ENCODE measurements at places on chromosomes 7 and 10.

- DNase-seq = no peak
Observed at GRCh38 chr10:63430091-63430998, 35.4 kb downstream of the JMJD1C start.

DNA sequence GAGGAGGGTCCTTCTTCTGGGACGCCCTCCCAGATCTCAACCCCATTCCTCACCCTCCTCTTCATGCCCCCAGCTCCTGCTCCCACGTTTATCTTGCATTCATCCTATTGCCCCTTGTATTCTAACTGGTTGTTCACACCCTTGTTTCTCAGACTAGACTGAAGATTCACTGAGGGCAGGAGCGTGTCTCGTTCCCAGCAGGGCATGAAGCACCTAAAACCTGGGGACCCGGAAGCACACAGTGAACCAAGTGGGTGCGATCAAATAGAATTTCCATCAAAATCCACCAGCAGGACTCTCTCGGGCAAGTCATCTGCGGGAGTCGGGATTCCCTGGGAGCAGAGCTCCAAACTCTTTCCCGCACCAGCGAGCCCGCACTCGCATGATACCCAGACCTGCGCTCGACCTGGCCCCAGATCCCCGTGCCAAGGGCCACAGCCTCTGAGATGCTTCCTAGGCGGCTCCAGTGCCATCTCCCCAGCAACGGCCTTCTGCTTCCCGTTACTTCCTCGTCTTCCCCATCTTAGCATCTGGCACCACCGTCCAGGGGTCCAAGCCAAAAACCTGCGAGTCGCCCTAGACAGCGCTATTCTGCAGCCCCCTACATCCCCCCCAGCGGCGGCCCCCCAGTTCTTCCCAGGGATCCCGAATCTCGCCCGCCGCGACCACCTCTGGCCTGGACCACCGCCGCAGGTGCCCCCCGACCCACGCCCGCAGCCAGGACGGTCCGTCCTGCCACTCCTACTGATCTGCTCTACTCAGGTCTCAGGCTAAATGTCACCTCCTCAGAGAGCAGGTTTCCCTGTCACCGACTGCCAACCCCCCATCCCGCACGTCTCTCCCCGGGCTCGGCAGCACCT, 6.1 kb upstream of the GBX1 start:
- DNase-seq = no peak

- DNase-seq = no peak
Observed at GRCh38 chr7:73642834-73643233, 18.5 kb upstream of the MLXIPL start.

DNA sequence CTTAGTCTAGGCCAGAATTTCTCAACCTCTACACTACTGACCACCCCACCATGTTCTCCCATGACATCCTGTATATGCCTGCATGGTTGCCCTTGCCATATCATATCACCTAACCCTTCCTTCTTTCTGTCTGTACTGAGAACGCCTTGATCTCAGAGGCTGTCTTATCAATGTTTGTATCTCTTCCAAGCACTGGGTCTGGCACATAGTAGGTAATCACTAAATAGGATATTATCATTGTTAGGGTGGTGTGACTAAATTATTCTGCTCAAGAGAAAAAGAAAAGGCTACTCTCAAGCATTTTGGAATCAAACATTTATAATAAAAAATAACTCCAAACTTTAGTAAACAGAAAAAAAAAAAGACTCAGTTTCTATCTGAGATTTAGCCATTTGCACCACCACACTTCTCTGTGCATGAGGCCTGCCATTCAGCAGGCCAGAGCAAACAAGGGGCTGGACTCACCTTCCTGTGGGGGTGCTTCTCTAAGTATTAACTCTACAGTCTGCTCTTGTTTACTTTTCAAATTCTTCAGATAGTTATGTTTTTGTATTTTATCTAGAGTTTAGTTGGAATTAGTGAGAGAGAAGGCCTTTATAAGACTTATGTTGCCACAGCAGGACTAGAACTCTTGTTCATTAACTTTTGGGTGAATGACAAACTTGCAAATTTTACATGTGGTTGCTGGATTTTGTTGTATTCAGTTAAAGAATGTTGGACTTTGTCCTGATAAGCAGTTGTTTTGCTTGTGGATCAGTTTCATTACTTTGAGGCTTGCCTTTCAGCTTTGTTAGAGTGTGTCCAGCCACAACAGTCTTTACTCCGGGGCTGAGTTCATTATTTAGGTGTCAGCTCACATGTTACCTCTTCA, 5.4 kb downstream of the AGBL3 start:
- DNase-seq = no peak

GRCh38 chr7:12646139-12646538, 41.3 kb upstream of the ARL4A start:
- DNase-seq = no peak

DNA sequence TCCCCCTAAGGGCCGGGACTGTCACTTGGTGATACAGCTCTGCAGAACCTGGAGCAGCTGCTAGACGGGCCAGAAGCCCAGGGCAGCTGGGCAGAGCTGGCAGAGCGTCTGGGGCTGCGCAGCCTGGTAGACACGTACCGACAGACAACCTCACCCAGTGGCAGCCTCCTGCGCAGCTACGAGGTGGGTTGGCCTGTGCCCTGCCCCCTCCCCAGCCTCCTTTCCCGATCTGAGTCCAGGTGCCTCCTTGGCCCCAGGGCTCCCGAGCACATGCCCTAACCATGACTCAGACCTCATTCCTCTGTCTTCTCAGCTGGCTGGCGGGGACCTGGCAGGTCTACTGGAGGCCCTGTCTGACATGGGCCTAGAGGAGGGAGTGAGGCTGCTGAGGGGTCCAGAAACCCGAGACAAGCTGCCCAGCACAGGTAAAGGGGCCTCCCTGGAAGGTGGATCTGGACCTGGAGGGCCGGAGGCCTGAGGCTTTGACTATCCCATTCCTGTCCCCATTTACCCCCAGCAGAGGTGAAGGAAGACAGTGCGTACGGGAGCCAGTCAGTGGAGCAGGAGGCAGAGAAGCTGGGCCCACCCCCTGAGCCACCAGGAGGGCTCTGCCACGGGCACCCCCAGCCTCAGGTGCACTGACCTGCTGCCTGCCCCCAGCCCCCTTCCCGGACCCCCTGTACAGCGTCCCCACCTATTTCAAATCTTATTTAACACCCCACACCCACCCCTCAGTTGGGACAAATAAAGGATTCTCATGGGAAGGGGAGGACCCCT, 6.4 kb downstream of the NFKB2 start:
- DNase-seq = no peak

GRCh38 chr7:8058852-8059251, 90.3 kb downstream of the GLCCI1 start:
- no peak for DNase-seq

- DNase-seq = no peak
Observed at GRCh38 chr7:105653441-105654005, 72.2 kb upstream of the EFCAB10 start.

- DNase-seq = no peak
Observed at GRCh38 chr10:75530299-75530698, 98.9 kb downstream of the LRMDA start.

DNA sequence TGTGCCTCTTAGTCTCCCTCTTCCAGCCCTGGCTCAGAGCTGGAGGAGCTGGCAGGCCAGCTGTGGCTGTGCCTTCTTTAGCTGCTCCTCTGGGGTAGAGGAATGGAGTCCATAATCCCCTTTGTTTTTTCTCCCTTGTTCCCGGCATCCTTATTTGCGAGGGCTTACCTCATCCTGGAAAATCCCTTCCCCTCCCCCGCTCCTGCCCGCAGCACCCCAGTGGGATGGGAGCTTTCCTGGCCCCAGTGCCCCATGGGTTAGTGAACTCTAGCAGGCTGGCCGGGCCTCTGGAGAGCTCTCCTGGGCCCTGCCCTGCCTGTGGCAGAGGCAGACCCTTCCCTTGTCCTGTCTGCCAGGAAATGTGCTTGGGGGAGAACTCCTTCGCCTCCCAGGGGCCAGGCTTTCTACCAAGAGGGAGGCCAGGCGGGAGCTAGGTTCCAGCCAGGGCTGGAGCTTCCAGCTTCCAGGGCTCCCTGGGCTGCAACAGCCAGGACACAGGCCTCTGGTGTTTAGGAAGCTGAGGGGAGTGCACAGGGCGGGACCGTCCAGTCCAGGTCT, 16.5 kb upstream of the TRIM8 start:
- DNase-seq = no peak

- no peak for DNase-seq
Observed at GRCh38 chr7:157637216-157637949, 300.6 kb downstream of the DNAJB6 start.

DNA sequence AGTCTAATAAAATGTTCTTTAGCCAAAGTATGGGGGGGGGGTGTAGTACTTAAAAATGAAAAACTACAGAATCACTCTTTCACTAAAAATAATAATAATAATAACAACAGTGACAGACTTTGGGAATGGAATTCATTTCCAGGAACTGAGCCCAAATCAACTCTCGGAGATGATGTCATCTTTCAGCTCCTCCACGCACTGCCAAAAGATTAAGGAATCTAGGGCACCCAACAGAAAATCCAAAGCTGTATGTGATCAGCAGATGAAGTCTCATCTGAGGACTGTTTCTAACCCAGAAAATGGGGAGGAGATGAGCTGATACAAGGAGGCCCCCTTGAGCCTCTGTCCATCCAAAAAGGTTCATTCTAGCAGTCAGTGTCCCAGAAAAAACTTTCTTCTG, 54.5 kb downstream of the GRB10 start:
- no peak for DNase-seq

GRCh38 chr10:76085002-76085816, 653.8 kb downstream of the LRMDA start:
- DNase-seq = no peak

DNA sequence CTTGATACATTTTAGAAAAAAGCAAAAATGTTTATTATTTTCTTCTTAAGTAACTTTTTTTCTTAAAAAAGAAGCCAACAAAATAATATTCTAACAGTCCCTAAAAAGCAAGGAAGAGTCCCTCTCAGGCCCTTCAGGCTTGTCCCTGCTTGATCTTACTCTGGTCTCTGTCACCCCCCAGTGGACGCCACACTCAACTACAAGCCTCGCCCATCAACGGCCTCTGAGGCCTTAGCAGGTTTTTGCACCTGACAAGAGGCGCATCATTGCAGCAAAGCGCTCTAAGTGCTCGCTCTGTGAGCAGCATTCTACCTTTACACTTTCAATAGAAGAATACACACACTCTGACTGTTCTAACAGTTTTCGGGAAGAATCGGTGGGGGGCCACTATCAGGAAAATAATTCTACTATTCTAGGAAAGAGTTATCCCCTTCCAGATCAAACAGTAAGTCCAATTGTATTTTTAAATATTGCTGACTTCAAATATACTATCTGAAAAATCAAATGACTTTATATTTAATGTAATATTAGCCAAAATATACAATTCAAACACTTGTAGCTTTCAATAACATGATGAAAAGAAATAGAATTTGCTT, 139.2 kb downstream of the USP6NL start:
- DNase-seq = peak; percentile 40

GRCh38 chr10:70280099-70280498, 3.7 kb downstream of the NPFFR1 start:
- no peak for DNase-seq

- DNase-seq = no peak
Observed at GRCh38 chr10:88039496-88040200, 176.2 kb downstream of the PTEN start.

DNA sequence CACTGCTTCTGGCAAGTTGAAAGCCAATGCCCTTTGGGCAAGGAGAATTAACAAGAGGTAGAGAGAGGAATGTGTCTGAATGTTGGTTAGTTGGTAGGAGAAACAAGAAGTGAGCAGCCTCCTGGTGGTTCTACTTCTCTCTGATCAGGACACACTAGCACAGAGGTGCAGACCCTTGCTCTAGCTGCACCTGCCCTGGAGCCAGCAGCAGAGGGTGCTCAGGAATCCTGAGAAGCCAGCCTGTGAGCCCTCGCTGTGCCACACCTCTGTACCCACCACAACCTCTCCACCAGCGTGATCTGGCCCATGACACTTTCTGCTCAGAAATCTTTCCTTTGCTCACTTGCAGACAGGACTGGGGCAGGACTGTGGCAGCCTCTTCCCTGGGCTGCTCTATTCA, 364.7 kb downstream of the RPS24 start:
- DNase-seq = no peak

DNA sequence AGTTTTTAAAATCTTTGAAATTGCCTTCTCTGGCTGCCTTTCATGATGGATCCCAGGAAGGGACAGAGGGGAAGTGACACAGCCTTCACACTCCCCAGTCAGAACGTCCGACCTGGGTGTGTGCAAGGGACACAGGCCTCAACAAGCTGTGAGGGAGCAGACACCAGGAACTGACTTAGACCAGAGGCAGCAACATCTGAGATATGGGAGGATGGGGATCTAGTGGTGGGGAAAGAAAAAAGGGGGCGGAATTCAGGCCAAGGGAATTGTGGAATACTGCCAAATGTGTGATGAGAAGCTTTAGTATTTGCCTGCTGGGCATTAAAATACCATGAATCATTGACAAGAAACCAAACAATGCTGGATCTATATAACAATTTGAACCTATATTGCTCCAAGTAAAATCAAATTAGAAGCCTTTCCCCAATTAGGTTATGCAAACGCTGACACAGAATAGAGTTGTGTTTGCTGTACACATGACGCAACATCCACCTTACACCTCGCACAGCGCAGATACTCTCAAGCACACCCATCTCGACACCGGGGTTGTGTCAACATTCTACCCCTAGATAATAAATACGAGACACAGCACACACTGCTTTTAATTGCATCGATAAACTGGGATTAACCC, 17.2 kb upstream of the MNX1 start:
- no peak for DNase-seq

Measured in GM12864 (cell line).